ENCODE measurements at places on chromosomes 2 and 18. TPM values are rescaled to one million over a fixed set of nuclear protein-coding genes. Genes with fewer than 3 reads are reported as not detected.

- DNase-seq = no peak
Observed at GRCh38 chr18:9362869-9363268, 28.3 kb downstream of the TWSG1 start.

- DNase-seq = no peak
Observed at GRCh38 chr18:43587538-43588153, 310.4 kb upstream of the SYT4 start.

DNA sequence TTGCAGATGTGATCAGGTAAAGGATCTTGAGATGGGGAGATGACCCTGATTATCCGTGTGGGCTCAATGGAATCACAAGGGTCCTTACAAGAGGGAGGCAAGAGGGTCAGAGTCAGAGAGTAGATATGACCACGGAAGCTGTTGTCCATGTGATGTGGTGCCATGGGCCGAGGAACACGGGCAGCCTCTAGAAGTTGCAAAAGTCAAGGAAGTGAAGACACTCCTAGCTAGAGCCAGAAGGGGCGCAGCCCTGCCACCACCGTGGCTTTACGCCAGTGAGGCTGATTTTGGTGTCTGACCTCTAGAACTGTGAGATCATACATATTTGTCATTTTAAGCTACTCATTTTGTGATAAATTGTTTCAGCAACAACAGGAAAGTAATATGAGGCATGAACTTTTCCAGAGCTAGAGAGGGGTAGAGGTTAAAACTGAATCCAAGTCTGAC, 114.4 kb downstream of the CAPN13 start:
- no peak for DNase-seq

DNA sequence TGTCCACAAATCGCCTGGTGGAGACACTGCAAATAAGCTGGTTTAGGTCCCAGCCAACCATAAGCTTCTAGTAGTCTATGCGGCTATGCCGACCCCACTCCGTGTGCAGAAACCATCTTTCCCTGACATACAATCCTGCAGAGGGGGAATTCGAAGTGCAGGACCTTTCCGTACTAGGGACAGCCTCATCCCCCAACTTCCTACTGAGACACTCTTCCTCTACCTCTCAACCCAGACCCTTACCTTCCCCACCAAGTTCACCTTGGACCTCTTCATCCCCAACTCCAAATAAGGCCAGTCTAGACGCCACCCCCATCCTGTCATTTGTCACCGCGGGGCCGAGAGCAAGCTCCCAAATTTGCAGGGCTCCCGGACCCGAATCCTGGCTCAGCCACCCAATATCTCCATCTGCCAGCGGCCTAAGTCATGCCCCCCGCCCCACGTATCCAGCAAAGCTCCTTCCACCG, 496 bp downstream of the SUCLG1 start:
- DNase-seq = peak; percentile 18

DNA sequence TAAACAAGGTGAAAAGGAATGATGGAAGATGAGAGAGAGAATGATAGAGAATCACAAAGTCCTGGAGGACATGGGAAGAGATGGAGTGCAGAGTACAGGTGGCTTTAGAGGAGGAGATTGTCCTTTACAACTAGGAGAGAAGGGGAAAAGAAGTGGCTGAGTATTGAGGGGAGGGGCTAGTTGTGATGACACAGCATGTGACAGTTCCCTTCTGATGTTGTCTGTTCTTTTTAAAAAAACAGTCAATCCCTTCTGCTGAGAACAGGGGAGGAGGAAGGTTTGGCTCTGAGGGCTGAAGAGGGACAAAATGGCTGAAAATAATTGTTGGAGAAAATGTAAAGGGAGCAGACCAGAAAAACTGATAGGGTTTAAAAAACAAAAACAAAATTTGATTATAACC, 44.0 kb downstream of the STEAP3 start:
- no peak for DNase-seq

GRCh38 chr2:206241736-206242135, 32.7 kb upstream of the ZDBF2 start:
- DNase-seq = no peak

- no peak for DNase-seq
Observed at GRCh38 chr2:110650346-110650745, 27.5 kb downstream of the BUB1 start.

GRCh38 chr2:174577967-174578589, 19.5 kb downstream of the WIPF1 start:
- DNase-seq = no peak

GRCh38 chr2:32862269-32863055, 84.3 kb upstream of the LTBP1 start:
- DNase-seq = no peak

DNA sequence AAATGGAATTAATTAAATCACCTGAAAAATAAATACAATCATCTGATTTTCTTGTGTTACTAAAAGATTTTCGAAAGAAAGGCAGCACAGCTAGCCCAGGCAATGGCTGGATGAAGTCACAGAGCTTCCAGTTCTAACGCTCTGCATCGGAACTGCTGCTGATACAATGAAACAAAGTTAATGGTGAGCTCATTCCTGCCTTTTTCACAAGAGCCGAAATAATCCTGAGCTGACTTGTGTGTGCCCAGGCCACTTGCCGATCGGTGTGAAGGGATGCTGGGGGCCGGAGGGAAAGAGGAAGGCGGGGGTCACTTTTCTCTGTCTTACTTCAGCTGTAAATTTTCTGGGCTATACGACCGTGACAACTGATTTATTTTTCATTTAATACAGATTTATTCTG, 149.5 kb downstream of the INO80D start:
- no peak for DNase-seq

- DNase-seq = peak; percentile 47
Observed at GRCh38 chr18:48004577-48004976, 74.1 kb upstream of the SMAD2 start.

GRCh38 chr18:50189160-50189559, 5.8 kb downstream of the MYO5B start:
- no peak for DNase-seq

DNA sequence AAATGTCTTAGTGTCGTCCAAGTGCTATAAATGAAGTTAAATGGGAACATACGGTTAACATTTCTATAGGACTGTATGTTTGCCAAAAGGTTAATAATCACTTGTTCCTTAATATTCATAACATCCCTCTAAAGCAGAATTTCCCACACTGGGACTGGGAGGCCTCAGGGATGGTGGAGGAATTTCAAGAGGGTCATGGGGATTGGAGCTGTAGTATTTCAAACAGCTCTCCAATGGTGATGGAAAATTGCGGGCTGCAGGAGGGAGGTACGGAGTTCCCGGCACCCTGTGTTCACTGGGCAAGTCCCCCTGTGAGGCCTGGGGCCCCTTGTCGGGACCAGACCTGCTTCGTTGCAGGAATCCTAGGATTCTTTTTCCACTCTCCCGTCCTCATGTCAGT, 39.8 kb upstream of the CTAGE1 start:
- DNase-seq = no peak

GRCh38 chr2:29260142-29260772, 145.0 kb downstream of the CLIP4 start:
- DNase-seq = no peak

MALL gene
- 3.1 TPM for total RNA-seq

ALPP gene
- total RNA-seq = not detected

REG3A gene
- 0.88 TPM for total RNA-seq

OSR1 gene
- 1.0 TPM for total RNA-seq

RIT2 gene
- total RNA-seq = not detected

NEMP2 gene
- 7.1 TPM for total RNA-seq

COL4A4 gene
- 26.7 TPM for total RNA-seq
